ENCODE measurements at places on chromosomes 16 and 17. TPM values are rescaled to one million over a fixed set of nuclear protein-coding genes. Genes with fewer than 3 reads are reported as not detected.

The SCARF1 gene
- 0.57 TPM for total RNA-seq

The UBE2O gene
- 18.8 TPM for total RNA-seq

The DNAI2 gene
- 0.25 TPM for total RNA-seq

The GNG13 gene
- total RNA-seq: not detected

The ZNF646 gene
- total RNA-seq: 17.4 TPM

The ARL5C gene
- total RNA-seq: not detected

The BICDL2 gene
- not detected for total RNA-seq

The BBS2 gene
- 18.0 TPM for total RNA-seq

The TM4SF5 gene
- total RNA-seq: not detected

The CHP2 gene
- total RNA-seq: not detected

The TBC1D3D gene
- 0.20 TPM for total RNA-seq

The DNAAF1 gene
- total RNA-seq: not detected

The CCL2 gene
- total RNA-seq: not detected

The FBXW10 gene
- 0.10 TPM for total RNA-seq

The EIF5A gene
- 792 TPM for total RNA-seq

The PRR35 gene
- not detected for total RNA-seq

The KRT34 gene
- total RNA-seq: not detected

The KRT36 gene
- not detected for total RNA-seq

The MRPL58 gene
- total RNA-seq: 64.5 TPM

The CACNA1G gene
- 0.22 TPM for total RNA-seq

The SLC35B1 gene
- total RNA-seq: 39.5 TPM

The EVI2B gene
- total RNA-seq: 9.9 TPM

The POLR2C gene
- total RNA-seq: 49.4 TPM

The SLC6A2 gene
- total RNA-seq: not detected

The RCVRN gene
- not detected for total RNA-seq

The C17orf50 gene
- not detected for total RNA-seq

The IGF2BP1 gene
- 0.57 TPM for total RNA-seq

The NHLRC4 gene
- total RNA-seq: 0.60 TPM

The FZD2 gene
- total RNA-seq: not detected

The SLC5A10 gene
- total RNA-seq: not detected

The SLX1B gene
- total RNA-seq: 84.2 TPM

The CLEC18C gene
- 0.27 TPM for total RNA-seq

The FAM117A gene
- 17.7 TPM for total RNA-seq

The KPNA2 gene
- 186 TPM for total RNA-seq

The SNX11 gene
- total RNA-seq: 23.0 TPM

The CLEC18A gene
- 0.17 TPM for total RNA-seq

The NRN1L gene
- total RNA-seq: not detected

The CCL1 gene
- total RNA-seq: not detected

The NEUROD2 gene
- not detected for total RNA-seq

The FNDC8 gene
- total RNA-seq: not detected

The PLXDC1 gene
- 1.2 TPM for total RNA-seq

The PRSS53 gene
- 5.2 TPM for total RNA-seq

The MYOCD gene
- not detected for total RNA-seq

The CYB5D1 gene
- total RNA-seq: 6.1 TPM

The ABCC1 gene
- 41.0 TPM for total RNA-seq

The KCNH6 gene
- not detected for total RNA-seq

The SPIRE2 gene
- total RNA-seq: 0.26 TPM

The CPNE7 gene
- 6.4 TPM for total RNA-seq

The CCL8 gene
- not detected for total RNA-seq

The FOXF1 gene
- not detected for total RNA-seq

The MARVELD3 gene
- not detected for total RNA-seq

The GAST gene
- total RNA-seq: not detected

The TEX19 gene
- total RNA-seq: not detected

The CHAD gene
- not detected for total RNA-seq

The KRT32 gene
- not detected for total RNA-seq

The CHST5 gene
- total RNA-seq: 0.10 TPM

The GNPTG gene
- total RNA-seq: 17.3 TPM

The PLA2G15 gene
- 4.2 TPM for total RNA-seq

The TRAPPC1 gene
- total RNA-seq: 162 TPM

All from activated naive CD4-positive, alpha-beta T cell treated with anti-CD3 and anti-CD28 coated beads for 36 hours (primary cell).